Mesenteric fat pad (tissue), 1 donor: ENCODE measurements at places on chromosomes 2 and 18.

GRCh38 chr2:102301867-102302362 is 9.4 kb upstream of the IL1RL1 start:
- no peak for DNase-seq

GRCh38 chr2:241943209-241943850 is 73.8 kb downstream of the RTP5 start:
- DNase-seq: peak; percentile 67

DNA sequence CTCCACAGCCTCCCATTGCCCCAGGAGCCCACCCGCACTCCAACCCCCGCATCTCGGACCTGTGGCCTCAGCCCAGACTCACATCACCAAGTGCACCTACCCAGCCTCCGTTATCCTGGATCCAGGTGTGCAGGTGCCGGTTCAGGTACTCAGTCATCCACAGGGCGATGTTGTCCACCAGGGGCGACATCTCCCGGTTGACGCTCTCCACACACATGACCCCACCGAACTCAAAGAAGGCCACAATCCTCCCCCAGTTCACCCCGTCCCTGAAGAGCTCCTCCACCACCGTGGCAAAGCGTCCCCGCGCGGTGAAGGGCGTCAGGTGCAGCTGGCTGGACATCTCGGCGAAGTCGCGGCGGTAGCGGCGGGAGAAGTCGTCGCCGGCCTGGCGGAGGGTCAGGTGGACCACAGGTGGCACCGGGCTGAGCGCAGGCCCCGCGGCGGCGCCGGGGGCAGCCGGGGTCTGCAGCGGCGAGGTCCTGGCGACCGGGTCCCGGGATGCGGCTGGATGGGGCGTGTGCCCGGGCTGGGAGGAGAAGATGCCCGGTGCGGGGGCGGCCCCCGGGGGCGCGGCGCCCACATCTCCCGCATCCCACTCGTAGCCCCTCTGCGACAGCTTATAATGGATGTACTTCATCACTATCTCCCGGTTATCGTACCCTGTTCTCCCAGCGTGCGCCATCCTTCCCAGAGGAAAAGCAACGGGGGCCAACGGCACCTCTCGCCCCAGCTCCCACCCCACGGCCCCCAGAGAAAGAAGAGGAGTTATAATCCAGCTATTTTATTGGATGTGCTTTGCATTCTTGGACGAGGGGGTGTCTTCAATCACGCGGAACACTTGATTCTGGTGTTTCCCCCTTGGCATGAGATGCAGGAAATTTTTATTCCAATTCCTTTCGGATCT is 1.3 kb downstream of the BCL2 start:
- no peak for DNase-seq

- DNase-seq: no peak
Measured at GRCh38 chr18:70024093-70024492, 76.4 kb upstream of the CD226 start.

DNA sequence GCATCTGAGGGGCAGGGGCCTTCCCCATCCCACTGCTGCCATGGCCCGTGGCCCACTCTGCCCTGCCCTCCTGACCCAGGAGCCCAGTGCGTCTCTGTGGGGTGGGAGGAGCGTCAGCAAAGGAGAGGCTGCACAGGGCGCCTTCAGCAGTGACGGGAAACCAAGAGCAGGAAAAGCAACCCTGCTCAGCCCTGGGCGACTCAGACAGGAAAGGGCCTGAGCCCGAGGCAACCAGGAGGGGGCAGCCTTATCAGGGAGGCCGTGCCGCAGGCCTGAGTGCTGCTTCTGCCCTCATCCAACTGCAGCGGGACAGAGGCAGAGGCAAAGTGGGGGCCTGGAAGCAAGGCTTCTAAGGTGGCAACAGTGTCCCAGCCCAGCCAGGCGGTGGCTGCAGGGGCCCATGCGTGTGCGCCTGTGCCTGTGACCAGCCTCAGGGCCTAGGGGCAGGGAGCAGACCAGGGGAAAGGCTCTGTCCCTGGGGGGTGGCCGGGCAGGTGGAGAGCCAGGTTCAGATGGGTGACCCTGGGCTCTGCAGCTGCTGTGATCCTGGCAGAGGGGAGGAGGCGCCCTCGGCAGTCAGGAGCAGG is 23.3 kb upstream of the ALPI start:
- DNase-seq: no peak

- no peak for DNase-seq
Measured at GRCh38 chr2:48906633-48907032, 151.1 kb upstream of the LHCGR start.

- DNase-seq: no peak
Measured at GRCh38 chr2:45729753-45730512, 78.5 kb downstream of the PRKCE start.

DNA sequence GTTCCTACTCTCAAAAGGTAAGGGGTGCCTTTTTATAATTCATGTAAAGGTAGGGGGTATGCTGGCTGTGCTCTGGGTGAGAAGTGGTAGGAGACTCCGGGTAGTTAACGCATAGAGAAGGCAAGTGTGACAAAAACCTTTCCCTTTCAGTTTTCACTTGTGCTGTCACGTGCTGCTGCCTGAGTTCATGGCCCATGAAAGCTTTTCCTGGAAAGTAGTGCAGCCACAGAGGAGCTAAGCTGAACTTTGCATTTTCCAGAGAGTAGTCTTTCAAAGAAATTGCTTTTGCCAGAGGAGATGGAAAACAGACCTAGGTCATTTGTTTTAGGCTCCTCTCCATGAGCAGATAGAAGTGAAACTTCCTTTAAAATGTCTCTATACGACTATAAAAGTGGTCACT is 44.7 kb downstream of the THSD7B start:
- DNase-seq: no peak

- peak; percentile 79 for DNase-seq
Measured at GRCh38 chr18:13447621-13448334, 229.2 kb downstream of the LDLRAD4 start.

GRCh38 chr2:100752628-100753333 is 67.2 kb upstream of the NPAS2 start:
- no peak for DNase-seq

- no peak for DNase-seq
Measured at GRCh38 chr2:239022437-239023260, 174.8 kb downstream of the TWIST2 start.

DNA sequence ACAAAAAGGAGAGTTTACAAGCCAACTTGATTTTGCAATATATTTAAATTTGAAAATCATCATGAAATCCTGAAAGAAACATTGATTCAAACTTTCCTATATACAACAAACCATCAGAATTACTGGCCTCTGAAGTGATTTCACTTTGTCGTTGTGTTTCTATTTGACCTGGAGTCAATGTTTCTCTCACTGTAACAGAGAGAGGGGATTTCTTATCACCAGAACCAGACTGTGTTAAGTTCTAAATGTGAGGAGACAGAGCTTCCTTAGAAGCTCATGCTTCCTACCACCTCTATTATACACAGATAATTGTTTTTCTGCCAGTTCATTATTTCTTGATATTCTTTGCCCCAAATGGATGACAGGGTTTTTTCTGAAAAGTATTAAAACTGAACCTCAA is 245.0 kb upstream of the RND3 start:
- DNase-seq: no peak

GRCh38 chr2:112690853-112691401 is 29.9 kb upstream of the NT5DC4 start:
- DNase-seq: peak; percentile 82

DNA sequence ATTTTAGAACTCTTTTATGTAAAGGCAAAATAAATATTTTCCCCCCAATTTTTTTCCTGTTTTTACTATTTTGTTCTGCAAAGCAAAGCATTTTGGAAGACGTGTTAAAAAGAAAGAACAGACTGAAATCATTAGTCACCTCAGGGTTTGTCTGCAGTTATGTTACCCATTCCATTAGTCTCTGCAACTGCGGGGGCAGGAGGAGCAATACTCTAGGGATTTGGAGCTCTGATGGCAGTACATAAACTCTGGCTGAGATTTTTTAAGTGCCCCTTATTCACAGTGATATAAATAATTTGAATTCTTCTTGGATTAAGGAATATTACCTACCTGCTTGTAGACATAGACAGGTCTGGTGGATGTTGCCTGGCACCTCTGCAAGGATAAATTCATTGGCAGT is 88.0 kb upstream of the CELF4 start:
- DNase-seq: no peak

DNA sequence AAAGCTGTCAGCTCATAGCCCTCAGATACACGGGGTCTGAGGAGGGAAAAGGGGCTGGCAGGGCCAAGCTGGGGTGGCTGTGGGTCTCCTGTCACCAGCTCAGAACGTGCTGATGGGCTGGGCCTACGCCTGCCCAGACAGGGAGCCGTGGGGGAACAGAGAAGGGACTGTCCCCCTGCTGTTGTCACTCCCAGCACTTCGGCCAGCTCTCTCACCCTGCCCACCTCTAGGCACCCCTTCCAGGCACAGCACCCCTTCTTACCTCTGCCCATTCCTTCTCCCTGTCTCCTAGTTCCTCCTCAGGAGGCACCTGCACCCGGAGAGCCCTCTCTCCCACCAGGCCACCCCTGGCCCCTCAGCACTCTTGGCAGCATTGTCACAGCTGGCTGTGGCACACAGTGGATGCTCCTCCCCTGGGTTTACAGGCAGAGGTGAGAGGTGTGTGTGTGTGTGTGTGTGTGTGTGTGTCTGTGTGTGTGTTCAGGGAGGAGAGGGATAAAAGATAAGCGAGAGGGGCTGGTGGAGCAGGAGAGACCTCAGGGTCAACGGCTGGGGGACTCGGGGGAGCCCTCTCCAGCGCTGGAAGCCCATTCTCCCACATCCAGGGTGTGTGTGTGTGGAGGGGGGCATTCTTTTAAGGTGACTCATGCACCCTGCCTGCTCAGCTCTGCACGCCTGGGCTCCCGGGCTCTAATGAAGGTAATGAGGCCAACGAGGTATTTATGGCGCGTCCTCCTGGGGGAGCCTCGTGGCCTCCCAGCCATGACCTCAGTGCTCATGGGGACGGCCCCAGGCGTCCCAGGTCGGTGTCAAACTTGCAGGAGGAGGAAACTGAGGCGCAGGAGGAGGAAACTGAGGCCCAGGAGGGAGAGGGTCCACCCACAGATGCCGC is 66.1 kb upstream of the SMAD7 start:
- DNase-seq: peak; percentile 78

DNA sequence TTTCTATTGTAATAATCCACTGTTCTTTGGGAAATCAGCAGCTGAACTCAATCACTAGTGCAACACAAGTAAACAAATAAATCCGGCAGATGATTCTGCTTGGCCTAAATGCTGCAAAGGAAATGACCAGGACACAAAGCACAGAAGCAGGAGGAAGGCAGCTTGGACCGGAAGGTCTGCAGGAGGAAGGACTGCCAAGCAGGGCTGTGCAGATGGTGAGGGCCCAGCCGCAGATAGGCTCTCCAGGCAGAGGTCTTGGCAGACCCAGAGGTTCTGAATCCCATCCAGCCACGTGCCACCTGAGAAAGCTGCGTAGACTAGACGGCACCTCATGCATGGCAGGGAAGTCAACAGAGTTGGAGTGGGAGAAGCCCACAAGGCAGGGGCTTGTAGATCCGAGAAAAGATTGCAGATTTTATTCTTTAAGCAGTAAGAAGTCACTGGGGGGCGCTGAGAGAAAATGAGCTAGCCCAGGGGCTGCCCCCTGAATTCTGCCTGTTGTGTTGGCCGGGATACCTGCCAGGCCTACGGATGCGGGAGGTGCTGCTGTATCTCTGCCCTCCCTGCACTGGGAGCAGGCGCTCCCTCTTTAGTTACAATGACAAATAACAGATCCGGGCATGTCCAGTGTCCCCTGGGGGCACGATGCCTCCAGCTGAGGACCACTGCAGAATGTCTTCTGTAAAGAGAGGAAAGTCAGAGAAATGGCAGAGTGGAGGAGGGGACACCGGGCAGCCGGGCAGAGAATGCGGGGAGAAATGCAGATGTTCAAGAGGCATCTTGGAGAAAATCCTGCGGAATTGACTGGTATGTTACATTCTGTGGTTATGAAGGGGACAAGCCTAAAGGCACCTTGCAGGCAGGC is 153.5 kb downstream of the PXDN start:
- DNase-seq: peak; percentile 68

- DNase-seq: no peak
Measured at GRCh38 chr2:39325966-39326365, 82.2 kb upstream of the CDKL4 start.

GRCh38 chr2:159462201-159462785 is 154.1 kb downstream of the BAZ2B start:
- no peak for DNase-seq

DNA sequence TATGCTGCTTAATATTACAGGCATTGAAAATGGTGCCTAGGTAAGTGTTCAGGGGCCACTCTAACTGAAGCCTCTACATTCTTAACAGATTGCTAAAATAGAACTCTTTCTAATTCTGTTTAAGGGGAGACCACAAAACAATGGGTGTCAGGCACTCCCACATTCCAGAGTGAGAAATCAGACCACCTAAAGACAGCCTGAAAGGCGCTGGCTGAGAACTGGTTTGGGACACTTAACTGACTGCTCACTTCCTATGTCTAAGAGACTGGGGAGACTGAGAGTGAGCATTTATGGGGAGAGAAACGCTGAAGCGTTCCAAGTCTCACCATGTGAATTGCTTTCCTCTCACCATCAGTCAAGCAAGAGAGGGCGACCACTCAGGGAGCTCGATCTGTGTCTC is 108.8 kb upstream of the ITGB6 start:
- DNase-seq: no peak

- no peak for DNase-seq
Measured at GRCh38 chr18:36376361-36376760, 78.8 kb downstream of the FHOD3 start.

DNA sequence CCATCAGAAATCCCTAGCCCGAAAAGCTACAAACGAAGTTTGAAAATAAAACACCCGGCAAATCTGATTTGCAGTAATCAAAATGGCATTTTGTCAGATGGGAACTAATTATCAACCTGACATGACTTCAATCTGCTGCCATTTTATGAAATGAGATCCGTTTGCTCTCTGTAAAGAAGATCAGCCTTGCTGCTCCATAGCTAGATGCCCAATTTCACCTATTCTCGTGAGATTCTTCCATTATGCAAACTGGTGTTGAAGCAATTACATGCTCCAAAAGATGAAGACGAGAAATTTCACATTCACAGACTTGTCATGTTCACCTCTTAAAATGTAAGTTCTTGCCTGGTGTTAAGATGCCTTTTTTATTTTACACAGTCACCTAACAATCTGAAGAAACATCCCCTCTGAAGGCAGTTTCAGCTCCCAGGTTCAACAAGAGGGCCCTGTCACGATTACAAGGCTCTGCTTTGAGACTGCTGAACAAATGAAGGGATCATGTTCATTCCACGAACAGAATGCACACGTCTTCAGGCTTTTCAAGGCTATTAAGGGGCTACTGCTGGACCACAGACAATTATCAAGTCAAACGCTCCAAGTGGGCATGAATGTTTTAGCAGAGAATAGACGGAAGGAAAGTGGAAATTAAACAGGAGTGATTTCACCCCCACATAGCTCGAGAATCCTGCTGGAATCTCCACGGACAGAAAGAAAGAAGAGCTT is 172.6 kb upstream of the PID1 start:
- no peak for DNase-seq

DNA sequence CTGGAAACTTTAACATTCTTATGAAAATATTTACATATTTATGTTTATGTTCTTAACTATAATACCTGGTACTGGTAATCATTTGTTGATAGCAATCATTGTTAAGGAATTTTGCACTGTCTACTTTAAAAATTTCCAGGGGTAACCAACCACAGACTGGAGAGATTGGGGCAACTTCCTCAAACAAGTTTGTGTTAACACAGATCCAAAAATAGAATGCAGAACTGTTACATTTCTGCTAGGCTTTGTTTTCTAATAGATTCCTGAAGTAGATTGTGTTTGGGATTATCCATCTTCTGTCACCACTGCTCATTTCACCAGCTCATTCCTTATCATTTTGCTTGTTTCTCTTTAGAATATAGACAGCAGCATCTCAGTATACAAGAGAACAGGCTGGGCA is 23.7 kb downstream of the RNF125 start:
- DNase-seq: no peak
